ENCODE measurements at places on chromosomes 1 and 21.

DNA sequence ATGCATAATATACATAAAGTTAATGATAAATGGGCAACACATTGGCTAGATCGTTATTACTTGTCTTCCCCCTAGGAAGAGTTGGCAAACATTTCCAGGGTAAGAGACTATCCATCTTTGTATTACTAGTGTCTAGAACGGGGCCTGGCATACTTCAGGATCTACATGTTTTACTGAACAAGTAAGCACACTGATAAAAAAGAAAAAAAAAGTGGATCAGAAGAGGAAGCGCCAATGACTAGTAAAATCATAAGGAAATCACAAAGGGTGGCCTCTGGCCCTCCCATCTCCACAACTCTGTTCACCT lies 482 bp downstream of the TM2D1 start:
- DNase-seq, result peak; percentile 40

DNA sequence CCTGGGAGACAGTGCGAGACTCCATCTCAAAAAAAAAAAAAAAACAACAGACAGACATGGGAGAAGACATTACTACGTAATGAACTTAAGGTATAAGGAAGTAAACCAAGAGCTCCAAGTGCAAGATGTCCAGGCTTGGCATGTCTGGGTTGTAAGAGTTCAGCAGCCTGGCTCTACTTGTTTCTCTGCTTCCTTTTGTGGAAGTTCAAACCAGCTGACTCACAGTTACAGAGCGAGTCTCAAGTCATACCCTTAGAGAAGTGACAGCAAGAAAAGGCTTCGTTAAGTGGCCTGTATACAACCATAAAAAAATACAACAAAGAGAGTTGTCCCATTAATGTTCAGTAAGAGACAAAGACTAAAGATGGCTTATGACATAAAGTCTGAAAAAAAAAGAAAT lies 1.3 kb downstream of the RIT1 start:
- peak; percentile 79 for DNase-seq

DNA sequence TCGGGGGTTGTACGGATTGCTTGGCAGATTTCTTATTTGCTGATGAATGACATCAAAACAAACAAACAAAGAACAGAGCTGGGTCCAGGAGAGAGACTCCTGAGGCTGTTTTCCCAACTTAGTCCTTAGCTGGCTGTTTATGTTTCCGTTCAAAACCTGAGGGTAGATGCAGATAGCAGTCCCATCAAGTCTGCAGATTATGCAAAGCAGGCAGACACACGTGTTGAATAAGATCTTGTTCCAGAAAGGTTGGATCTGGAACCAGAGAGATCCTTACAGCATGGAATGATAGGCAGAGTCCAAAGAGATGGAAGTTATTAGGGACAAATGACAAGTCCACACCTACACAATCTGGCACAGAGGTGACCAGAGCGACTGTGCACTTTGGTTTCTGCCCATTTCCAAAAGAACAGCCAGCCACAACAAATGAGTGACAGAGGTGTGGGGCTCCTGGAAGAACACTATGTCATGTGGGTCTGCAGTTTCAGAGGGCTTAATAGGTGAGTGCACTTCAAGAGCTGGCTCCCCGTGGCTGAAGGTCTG lies 65.5 kb downstream of the MAN1C1 start:
- DNase-seq, result no peak

DNA sequence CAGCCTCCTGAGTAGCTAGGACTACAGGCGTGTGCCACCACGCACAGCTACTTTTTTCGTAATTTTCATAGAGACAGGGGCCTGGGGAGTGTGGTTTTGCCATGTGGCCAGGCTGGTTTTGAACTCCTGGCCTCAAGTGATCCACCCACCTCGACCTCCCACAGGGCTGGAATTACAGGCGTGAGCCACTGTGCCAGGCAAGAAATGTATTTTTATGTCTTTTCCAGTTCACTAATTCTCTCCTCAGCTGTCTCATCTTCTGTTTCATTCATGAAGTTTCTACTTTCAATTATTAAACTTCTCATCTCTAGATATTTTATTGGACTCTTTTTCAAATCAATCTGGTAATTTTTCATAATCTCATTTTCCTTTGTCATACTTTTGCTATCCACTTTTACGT lies 72.1 kb upstream of the DISP3 start:
- DNase-seq, result no peak

DNA sequence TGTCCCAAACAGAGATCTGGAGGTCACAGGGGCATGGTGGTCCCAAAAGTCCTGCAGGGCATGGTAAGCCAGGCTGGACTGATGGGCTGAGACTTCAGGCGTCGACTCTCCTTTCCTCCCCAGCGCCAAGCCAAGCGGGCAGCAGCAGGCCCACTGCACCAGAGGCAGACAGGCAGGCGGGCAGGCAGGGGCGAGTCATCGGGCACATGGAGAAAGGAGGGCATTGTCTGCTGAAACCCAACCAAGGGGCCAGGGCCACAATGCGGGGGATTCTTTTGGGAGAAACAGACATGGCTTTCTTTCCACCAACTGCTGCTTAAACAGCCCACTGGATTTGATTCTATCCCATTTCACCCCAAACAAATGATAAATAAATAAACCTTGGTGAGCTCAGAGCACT lies 46.2 kb downstream of the TRABD2B start:
- DNase-seq, result no peak

DNA sequence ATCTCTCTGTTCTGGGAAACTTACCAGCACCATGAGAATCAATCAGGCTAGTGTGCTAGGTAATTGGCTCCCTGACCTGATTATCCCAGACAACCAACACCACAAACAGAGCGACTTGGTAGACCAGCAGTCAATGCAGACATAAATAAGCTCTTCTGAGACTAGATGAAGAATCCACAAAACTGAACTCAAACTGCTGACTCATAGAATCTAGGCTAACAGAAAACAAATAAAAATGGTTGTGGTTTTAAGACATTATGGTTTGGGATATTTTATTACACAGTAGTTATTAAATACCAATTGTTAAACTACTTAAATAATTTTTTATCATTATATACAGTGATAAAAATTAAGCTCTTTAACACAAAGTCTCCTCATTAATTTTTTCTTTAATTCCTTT lies 535.7 kb downstream of the COL11A1 start:
- no peak for DNase-seq

- peak; percentile 76 for DNase-seq
Observed at GRCh38 chr1:172394141-172394751, 26.2 kb upstream of the C1orf105 start.

- no peak for DNase-seq
Observed at GRCh38 chr1:32470431-32470830, 5.6 kb downstream of the ZBTB8B start.

- no peak for DNase-seq
Observed at GRCh38 chr21:29307718-29308455, 9.2 kb downstream of the BACH1 start.

GRCh38 chr1:54459140-54459539 lies 52.9 kb upstream of the SSBP3 start:
- DNase-seq, result no peak

- DNase-seq, result no peak
Observed at GRCh38 chr1:46983830-46984586, 39.5 kb upstream of the CYP4X1 start.

DNA sequence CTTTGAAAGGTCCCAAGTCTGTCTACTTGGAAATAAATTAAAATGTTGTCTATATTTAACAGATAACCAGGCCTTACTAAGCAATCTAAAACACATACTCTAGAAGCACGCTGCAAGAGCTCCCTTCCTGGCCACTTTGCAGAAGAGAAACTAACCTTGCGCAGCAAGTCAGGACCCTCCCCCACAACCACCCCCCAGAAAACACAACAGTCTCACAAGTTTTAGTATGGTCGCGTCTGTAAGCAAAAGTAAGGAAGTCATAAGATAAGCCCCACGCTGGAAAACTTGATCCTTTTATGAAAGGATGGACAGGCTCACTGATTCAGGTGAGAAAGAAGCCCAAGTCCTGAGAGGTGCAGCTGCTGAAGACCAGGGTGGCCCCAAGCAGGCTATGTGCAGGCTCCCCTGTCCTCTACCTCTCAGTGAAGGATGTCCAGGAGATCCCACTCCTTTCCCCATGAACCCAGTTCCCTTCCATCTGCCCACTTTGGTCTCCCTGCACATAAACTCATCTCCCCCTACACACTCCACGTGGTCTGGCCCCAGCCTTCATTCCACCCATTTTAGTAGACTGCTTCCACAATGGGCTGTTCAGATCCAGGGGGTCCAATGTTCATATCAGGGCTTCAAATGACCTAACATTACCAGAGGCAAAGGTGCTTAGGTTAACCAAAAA lies 23.8 kb downstream of the HIVEP3 start:
- no peak for DNase-seq

- DNase-seq, result no peak
Observed at GRCh38 chr1:167482184-167482583, 36.1 kb downstream of the CD247 start.

- DNase-seq, result no peak
Observed at GRCh38 chr1:1340791-1341548, 8.2 kb downstream of the DVL1 start.

GRCh38 chr1:200991097-200991614 lies 32.4 kb downstream of the KIF21B start:
- DNase-seq, result no peak

DNA sequence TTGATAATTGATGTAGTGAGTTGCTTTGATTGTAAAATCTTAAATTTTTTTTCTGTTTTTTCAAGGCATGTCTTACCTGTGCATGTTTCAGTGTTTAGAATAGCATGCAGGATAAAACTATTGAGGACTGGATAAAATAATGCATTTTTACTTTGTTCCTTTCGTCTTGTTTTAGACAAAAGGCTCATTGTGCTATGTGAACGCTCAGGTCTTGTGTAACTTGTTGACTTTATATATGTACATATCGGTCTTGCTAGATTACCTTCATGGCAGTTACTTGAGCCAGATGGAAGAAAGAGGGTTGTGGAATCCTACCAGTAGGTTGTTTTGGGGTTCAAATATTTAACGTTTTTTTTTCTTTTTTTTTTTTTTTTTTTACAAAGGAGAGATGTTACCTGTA lies 7.0 kb downstream of the NFIA start:
- DNase-seq, result no peak

- DNase-seq, result no peak
Observed at GRCh38 chr1:29634746-29635335, 398.5 kb downstream of the PTPRU start.

DNA sequence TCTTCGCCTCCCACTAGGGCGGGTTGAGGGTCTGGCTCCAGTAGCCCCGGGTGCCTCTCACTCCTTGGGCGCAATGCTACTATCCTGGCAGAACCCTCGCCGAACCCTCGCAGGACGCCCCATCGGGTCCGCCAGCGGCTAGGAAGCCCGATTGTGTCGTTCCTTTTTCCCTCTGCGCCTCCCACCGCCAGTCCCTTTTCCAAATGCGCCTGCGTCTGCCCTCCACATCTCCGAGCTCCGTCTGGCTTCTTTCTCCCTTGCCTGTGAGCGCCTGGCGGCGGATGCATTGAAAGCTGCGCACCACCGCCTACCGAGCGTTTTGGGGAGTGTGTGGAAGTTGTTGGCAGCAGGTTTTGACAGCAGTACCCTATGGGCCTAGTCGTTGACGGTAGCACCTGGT lies 1.0 kb upstream of the DIRAS3 start:
- no peak for DNase-seq

GRCh38 chr1:207654320-207654719 lies 9.4 kb downstream of the CR1L start:
- no peak for DNase-seq

GRCh38 chr1:212485913-212486618 lies 53.3 kb downstream of the NENF start:
- DNase-seq, result peak; percentile 98

DNA sequence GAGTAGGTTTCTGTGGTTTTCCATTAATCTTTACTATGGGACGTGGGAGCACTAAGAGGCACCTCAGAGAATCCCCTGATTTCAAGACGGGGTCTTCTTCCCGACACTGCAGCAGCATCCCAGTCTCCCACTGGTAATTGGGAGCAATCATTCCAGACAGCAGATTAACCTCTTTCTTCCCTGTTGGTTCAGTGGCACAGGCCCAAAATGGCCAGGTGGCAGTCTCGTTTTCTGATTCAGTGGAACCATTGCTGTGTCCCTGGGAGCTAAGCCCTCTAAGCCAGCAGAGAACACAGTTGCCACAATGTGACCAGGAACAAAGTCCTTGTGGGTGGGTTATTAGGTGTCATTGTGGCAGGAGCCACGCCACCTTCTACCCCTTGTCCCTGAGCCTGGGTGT lies 342.1 kb downstream of the MATN1 start:
- DNase-seq, result no peak

DNA sequence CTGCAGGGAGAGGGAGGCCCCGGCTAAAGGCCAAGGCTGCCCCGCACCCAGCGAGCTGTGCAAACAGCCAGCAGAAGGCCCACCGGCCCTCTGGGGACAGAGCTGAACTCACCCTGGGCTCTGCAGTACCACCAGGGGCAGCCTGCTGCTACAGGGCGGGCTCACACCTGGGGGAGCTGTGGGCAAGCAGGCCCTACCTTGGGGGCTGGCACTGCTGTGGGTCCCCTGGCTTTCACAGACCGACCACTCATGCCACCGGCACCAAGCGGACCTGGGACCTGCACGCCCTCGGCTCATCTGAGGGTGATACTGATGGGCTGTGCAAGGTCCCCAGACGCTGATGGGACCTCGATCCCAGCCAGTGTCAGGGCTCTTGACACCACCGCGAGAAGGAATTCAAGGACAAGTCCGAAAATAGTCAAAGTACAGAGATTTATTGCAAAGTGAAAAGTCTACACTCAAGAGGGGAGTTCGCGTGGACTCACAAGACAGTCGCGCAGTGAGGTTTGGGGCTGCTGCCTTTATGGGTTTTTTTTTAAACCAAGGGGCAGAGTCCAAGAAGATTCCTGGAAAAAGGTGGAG lies 61.0 kb upstream of the ADARB1 start:
- DNase-seq, result no peak

GRCh38 chr1:220681220-220681880 lies 8.8 kb upstream of the C1orf115 start:
- DNase-seq, result no peak

DNA sequence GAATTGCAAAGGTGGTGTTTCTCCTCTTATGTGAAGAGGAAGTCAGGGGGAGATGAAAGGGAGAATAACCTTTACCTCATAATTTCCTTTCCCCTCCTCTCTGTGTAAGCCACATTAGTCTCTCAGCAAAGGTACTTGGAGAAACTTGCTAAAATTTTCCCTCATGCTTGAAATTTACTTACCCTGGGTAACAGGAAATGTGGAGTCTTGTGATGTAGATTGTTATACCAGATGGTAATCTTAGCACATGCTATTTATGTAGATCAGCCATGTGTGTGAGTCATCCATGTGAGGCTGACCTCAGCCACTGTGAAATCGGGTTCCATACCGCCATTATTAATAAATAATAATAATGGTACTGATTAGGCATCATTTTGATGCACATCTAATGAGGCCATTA lies 128.4 kb downstream of the TGFB2 start:
- peak; percentile 22 for DNase-seq

All from inflammatory macrophage treated with lipopolysaccharide for 1 hour (primary cell).